Naive B cell (primary cell): ENCODE measurements at places on chromosomes 3 and 15.

DNA sequence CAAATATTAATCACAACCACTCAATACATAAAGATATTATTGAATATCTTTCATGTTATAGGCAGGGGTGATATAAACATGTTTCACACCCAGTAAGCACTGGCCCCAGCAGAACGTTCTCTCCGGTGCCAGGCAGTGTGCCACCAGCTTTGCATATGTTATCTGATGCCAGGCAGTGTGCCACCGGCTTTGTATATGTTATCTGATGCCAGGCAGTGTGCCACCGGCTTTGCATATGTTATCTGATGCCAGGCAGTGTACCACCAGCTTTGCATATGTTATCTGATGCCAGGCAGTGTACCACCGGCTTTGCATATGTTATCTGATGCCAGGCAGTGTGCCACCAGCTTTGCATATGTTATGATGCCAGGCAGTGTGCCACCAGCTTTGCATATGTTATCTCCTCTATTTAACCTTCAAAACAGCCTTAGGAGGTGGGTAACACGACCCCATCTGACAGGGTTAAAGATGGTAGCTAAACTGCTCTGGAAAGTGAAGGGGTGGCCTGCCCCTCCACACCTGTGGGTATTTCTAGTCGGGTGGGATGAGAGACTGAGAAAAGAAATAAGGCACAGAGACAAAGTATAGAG lies 6.9 kb downstream of the MUC20 start:
- DNase-seq, result no peak

- DNase-seq, result no peak
These were observed 324.2 kb upstream of the ATP11B start for GRCh38 chr3:182469086-182469485.

- no peak for DNase-seq
These were observed 66.7 kb upstream of the OCA2 start for GRCh38 chr15:28165791-28166190.

DNA sequence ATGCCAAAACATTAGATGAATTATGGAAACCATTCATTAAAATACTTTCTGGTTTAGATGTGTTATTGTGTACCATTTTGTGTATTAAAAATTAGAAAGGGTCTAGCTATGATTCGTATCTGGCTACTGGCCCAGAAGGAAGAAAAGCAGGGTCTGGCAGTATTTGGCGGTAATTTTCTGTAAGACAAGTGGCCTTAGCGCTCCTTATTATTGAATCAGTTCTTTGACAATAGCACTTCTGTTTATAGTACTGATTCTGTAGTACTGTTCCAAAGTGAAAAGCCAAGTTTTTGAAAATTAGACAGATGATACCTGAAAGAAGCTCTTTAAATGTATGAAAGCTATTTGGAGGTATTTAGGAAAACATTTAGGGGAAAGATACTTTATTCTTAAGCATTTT lies 10.2 kb downstream of the GLCE start:
- no peak for DNase-seq

- no peak for DNase-seq
These were observed 13.4 kb upstream of the GHSR start for GRCh38 chr3:172461530-172462138.

GRCh38 chr3:48989796-48990635 lies at the start of gene P4HTM:
Gene P4HTM (plus strand): TSS chr3:48990241. CDS start chr3:48990257, 16 bp downstream.
- DNase-seq, result peak; percentile 38

DNA sequence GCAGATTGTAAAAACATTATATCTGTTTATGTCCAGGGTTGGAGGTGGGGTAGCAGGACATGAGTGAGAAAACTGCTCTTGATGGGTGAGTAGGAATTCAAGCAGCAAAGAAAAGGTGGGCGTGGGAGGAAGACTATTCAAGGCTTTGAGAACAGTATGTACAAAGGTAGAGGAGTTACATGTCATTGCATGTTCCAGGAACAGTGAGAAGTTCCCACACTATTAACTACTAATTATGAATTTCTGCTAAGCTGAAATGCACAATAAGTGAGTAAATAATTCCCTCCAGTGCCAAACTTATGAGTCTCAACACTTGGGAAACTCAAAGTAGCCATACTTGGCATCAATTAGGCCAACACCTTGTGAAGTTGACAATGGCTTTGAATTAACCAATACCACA lies 80.1 kb downstream of the SRGAP3 start:
- DNase-seq, result no peak
